Activated CD4-positive, alpha-beta T cell treated with anti-CD3 and anti-CD28 coated beads, Interleukin-2, Interleukin-6, amounts not matched to agents 100 ng/mL and 50 ng/mL, durations not matched to agents 16 hours and 8 hours (primary cell): ENCODE measurements at places on chromosomes 7 and 10.

DNA sequence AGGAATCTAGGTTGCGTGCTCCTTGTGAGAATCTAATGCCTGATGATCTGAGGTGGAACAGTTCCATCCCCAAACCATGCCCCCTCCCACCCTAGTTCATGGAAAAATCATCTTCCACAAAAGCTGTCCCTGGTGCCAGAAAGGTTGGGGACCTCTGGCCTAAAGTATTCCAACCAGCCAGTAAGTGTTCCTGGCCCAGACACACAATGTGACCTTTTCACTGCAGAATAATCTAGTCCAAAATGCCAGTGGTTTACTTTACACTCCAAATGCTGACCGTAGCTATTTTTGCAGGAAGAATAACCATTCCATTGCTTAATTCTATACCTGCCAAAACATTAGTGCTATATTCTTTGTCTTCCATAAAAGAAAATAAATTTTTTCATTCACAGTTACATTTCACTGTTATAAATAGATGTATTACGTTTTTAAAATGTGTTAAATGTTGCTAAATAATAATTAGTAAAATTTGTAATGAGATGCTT lies 10.4 kb downstream of the CNNM1 start:
- DNase-seq = no peak

- DNase-seq = no peak
These were observed 220 bp upstream of the ZKSCAN5 start for GRCh38 chr7:99504281-99504602.

GRCh38 chr10:132396494-132397035 lies 435 bp upstream of the PWWP2B start:
- DNase-seq = peak; percentile 48

DNA sequence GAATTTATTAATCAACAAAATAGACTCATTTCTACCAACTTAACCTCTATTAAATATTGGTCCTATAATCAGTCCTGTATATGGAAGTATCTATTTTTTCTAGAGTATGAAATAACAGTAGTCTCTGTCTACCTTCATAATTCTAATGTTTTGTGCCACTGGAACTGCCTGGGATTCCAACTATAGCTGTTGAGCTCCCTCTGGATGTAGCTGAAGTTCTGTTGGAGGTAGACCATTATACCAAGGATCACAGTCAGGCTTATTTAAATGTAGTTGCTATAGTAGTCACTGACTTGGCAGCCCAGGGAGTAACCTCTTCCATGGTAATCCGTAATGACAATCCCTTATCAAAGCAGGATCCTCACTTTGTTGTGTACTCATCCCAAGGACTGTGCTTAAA lies 48.5 kb upstream of the PHYHIPL start:
- no peak for DNase-seq

GRCh38 chr7:74083928-74084721 lies 521 bp downstream of the LIMK1 start:
- DNase-seq = peak; percentile 55

DNA sequence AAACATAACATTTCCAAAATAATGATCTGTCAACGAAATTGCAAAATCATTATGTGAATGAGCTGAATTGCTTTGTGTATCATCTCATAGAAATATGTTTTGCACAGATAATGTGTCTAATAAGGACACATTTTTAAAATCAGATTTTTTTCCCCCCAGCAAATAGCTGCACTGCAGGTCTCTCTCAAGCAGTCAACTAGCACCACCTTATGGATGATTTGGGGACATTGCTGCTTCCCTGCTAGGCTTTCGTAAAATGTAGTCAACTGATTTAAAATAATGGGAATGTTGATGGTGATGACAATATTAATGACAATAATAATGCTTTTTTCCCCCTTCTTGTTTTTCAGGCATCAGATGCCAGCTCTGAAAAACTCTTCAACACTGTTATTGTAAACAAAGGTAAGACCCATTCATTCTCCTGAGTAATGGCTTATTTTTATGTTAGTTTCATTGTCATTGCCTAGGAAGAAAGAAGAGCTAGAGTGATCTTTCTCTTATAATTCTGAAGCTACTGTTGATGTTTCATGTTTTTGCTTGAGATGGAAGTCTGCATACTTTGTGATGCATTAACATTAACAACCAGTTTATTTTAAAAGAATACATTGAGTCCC lies 433.6 kb upstream of the GALNT17 start:
- peak; percentile 54 for DNase-seq

- no peak for DNase-seq
These were observed 55.7 kb upstream of the ANTXRL start for GRCh38 chr10:46231087-46231486.

GRCh38 chr7:52764492-52765169 lies 270.8 kb upstream of the POM121L12 start:
- DNase-seq = no peak

DNA sequence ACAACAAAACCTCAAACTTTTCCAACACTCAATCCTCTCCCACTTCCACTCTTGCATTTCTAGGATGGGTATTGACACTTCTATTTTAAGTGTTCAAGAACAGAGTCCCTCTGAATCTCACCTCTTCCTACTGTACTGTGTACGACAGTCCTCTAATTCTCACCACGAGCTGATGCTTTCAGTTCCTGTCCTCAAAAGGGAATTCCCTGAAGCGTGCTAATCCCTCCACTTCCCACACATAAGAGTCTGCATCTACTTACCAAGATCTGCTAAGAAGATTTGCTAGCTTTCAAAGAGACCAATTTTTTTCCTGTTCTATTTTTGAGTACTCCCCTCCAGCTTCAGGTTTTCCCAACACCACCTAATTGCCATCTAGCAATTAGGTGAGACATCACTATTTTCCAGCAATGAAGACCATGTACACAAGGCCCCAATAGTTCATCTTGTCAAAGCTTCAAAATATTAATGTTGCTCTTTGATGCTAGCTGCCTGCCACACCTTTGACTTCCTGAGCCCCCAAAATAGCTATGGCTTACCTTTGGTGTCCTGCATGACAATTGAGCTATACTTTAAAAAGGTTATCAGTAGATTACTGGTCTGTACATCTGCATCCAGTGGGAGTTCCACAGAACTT lies 54.4 kb downstream of the ARMH3 start:
- peak; percentile 4 for DNase-seq

DNA sequence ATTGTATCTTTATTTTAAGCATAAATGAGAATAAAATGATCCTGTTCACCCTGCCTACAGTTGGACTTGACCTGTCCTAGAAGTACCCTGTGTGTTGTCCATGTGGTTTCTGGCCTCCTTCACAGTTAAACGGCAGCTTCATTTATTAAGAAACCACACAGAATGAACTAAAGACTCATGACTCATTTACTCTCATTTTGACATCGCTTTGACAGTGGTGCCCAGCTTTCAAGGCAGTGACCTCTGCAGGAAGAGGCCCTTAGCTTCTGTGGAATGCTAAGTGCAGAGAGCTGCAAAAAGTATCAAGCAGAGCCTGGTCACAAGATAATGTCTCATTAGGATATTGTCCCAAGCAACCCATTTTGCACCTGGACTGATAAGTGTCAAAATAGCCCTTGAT lies 93.4 kb downstream of the AVL9 start:
- peak; percentile 77 for DNase-seq

- DNase-seq = no peak
These were observed 44.4 kb downstream of the TPK1 start for GRCh38 chr7:144791488-144791887.

DNA sequence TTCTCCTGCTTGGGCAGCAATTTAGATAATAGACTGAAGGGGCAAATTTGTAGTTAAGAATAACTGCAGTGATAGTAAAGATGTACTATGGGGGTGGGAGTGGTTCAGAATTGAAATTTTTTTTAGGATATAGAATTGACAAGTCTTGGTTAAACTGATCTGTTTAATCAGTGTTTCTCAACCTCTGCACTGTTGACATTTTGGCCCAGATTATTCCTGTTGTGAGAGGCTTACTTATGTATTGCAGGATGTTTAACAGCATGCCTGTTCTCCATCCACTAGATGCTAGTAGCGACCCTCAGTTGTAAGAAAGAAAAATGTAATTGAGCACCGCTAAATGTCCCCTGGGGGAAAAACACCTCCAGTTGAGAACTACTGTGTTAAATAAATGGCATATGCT lies 176.5 kb downstream of the CCDC7 start:
- DNase-seq = no peak

- no peak for DNase-seq
These were observed 266.7 kb upstream of the INHBA start for GRCh38 chr7:41969561-41970105.

- no peak for DNase-seq
These were observed 29.3 kb upstream of the GGCT start for GRCh38 chr7:30533886-30534285.

DNA sequence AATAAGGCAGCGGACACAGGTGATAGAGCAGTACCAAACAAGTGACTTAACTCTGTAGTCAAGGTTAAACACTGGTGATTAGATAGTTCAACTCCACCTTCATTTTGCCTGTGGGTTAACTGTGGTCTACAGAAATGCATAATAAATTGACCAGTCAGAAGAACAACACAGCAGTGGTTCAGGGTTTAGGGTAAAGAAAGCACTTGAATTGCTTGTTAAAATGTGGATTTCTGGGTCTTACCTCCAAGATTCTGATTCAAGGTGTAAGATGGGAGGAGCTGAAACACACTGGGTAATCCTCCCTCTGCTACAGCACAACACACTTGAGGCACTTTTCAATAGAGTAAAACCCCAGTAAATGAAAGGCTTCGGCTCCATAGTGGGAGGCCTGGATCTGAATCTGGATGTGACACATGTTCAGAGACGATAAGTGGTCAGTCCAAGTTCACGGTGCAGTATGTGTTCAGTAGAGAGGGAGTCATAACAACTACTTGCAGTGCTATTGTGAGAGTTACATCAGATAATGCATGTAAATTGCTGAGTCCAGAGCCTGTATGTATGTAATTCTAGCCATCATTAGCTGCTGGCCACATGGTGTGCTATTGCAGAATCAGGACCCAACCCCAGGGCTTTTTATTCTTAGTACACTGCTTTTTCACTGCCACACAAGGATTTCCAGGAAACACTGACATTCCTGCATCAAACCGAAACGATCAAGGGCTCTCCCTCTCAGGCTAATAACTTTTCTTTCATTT lies 141.7 kb downstream of the SORCS1 start:
- no peak for DNase-seq

GRCh38 chr10:104170610-104171254 lies 48.8 kb downstream of the SFR1 start:
- no peak for DNase-seq

DNA sequence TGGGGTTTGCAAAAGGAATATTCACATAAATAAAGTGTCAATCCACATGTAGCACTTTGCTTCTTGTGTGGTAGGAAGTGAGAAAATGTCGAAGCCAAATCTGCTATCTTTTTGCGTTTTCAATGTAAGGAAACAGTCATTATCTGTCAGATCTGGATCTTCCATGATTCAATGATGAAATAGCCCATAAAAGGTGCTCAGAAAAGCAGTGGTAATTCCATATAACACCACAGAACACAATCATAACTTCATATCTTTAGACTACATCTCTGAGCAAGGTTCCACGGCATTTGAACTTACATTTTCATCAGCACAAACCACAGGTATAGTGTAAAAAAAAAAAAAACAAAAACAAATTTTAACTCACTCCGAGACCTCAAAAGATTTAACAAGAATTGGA lies 39.9 kb upstream of the EGR2 start:
- peak; percentile 67 for DNase-seq

GRCh38 chr7:40194745-40195144 lies 59.9 kb downstream of the SUGCT start:
- no peak for DNase-seq

GRCh38 chr10:125076121-125076825 lies 84.1 kb downstream of the CTBP2 start:
- no peak for DNase-seq

- DNase-seq = peak; percentile 82
These were observed 28.6 kb downstream of the JAZF1 start for GRCh38 chr7:28151965-28152364.

DNA sequence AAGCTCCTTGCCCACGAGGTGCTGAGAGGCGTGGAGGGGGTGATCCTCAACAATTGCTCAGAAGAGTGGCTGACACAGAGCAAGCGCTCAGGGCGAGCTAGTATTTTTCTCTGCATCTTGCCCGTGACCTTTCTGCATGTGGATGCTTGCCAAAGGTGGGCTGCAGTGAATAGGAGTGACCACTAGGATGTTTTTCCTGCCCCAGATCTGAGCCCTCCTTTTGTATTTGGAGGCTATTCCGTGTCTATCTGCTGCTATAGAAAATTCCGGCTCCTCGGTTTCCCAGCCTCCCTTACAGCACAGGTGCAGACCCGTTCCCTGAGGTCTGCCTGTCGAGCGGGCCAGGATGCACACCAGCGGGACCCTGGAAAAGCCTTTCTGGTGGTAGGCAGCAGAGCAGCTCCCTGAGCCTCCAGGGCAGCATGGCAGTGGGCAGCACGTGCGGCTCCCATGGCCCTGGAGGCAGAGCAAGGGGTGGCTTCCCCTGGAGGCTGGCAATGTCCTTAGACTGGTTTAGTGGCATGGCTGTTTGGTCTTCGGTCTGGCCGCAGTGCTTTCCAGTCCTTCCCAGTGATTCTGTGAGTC lies 145.1 kb upstream of the PCBD1 start:
- no peak for DNase-seq

DNA sequence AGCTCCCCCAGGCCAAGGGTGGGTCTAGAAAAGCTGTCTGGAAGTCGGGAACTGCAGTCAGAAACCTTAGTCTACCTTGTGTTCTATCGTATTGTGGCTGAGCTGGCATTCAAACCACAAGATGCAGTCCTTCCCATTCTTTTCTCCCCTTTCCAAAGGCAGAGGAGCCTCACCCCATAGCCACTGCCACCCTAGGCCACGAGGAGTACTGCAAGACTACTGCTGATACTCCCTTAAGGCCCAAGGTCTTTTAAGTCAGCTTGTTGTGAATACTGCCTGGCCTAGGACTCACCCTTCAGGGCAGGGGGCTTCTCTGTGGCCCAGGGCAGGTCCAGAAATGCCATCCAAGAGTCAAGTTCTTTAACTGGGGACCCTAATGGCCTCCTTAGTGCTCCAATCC lies 214.5 kb upstream of the CNTNAP2 start:
- DNase-seq = no peak

GRCh38 chr7:79182283-79182682 lies 271.2 kb downstream of the MAGI2 start:
- DNase-seq = no peak

GRCh38 chr10:45408421-45409319 lies 34.7 kb downstream of the ALOX5 start:
- DNase-seq = no peak

GRCh38 chr7:102255501-102255900 lies 31.2 kb upstream of the SH2B2 start:
- no peak for DNase-seq

GRCh38 chr7:129193892-129194291 lies 5.5 kb downstream of the SMO start:
- DNase-seq = no peak

GRCh38 chr10:13831711-13832141 lies 245.0 kb downstream of the PRPF18 start:
- DNase-seq = no peak

DNA sequence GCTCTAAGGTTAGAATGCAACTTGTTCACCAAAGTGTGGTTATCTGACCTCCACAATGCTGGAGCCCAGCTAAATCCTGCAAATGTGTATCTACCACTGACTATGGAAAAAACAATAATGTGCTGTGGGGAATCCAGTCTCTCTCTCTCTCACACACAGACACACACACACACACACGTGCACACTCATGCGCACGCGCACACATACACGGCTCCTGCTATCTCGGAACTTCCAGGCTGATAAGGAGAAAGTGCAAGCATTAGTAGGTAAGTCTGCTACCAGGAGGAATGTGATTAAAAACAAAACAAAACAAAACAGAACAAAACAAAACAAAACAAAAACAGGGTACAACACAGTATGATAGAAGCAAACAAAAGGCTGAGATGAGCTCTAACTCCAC lies 205.2 kb downstream of the FRMD4A start:
- DNase-seq = no peak
